ENCODE measurements at places on chromosomes 5 and 9.

GRCh38 chr5:151281001-151281639 is 22.4 kb downstream of the SLC36A3 start:
- no peak for DNase-seq

GRCh38 chr5:68482199-68482598 is 266.6 kb downstream of the PIK3R1 start:
- no peak for DNase-seq

GRCh38 chr5:113070901-113071300 is 94.3 kb downstream of the DCP2 start:
- no peak for DNase-seq

DNA sequence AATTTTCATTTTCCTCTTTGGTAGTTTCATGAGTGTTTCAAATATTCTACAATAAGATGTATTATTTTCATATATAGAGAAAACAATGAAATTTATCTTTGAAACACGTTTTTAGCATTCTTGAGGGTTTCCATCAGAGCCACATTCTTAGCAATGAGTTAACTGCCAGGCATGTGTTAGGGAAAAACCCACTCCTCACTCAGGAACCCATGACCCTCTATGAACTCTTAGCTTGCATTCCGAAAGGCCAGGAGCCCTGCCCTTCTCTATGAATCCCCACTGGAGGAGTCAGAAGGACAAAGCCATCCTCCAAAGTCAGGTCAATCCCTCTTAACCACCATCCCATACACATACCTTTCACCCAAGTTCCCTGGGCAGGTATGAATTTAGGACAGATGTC is 57.5 kb downstream of the ADAMTS12 start:
- no peak for DNase-seq

DNA sequence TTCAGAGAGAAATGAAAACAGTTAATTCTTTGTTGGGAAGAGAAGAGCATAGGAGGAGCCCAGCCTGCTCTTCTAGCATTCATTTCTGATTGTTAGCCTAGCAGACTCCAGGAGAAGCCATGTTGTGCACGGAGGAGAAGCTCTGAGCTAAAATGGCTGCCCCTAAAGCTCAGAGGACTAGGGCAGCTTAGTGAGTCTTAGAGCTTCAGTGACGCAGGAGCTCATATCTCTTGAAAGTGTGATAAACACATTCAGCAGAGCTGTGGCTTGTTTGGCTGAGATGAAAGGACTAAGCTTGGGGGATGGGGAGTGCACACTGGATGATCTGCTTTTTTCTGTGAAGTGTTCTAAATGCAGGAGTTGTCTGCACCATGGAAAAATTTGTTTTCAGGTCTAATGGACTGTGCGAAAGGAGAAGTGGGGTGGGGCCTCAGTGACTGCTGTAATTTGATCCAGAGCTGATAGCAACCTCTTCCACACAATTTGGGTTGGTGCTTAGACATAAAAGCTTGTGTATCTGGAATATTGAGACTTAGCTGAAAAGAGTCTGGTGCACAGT is 58.5 kb downstream of the ZNF462 start:
- peak; percentile 33 for DNase-seq

GRCh38 chr5:53557386-53557785 is 3.1 kb upstream of the NDUFS4 start:
- no peak for DNase-seq

GRCh38 chr5:127094161-127094814 is 21.0 kb upstream of the C5orf63 start:
- DNase-seq = no peak

DNA sequence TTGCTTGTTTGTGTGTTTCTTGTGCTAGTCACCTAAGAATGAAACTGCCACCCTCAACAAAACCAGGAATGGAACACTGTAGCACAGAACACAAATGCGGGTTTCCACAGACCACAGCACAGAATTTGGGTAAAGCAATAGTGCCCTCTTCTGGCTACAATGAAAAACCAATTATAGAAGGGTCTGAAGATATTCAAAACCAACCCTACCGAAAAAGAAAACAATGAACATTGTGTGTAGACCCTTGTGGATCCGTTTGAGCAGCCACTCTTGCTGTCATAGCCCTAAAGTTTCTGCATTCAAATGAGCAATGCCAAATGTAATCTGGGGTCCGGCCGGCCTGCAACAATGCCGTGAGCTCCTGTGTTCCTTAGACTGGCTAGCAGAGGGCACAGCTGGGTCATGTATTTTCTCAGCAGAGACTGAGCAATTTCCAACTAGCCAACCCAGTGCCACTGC is 8.3 kb upstream of the ENC1 start:
- no peak for DNase-seq

DNA sequence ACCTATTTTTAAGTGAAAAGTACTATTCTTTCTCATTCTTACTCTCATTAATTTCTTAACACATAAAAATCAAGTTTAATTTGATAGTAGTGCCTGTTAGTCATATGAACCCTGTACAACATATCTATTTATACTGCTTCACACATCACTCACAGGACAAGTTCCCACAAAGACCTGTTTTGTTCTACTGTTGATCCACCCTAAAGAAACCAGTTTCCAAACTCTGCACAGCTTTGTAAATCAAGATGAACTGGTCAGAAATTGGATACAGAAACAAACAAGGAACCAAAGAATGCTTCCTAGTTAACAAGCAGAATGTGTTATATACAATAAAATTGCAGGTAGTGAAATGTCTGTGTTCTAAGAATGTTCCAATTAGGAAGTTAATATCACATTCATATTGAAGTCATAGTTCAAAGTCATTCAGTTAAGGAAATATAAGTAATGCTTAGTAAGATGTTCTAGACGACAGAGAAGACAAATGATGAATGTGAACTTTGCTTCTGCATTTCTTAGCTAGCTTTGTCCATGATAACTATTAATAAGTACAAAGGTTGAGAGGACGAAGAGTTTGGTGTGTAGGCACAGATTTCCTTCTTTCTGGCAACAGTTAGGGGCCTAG is 33.4 kb downstream of the C9orf85 start:
- DNase-seq = no peak

DNA sequence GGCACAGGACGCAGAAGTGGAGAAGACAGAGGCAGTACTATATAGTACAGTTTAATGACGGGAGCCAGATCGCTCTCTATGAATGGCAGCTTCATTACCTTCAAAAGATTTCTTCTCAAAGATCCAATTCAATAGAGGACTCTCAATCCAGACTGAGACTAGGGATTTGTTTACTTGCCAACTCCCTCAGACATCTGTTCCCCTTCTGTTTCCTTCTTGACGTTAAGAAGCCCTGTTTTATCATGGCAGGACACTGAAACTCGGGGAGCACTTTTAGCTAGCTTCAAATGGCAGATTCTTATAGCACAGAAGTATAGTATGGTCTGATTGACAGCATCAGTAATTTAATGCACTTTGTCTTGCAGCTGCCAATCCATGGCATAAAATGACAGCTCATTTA is 747.3 kb upstream of the C9orf72 start:
- DNase-seq = no peak

- DNase-seq = no peak
These were observed 37.8 kb downstream of the WDR36 start for GRCh38 chr5:111129938-111130337.

- DNase-seq = no peak
These were observed 187.3 kb downstream of the FBN2 start for GRCh38 chr5:128350705-128351104.

- DNase-seq = peak; percentile 89
These were observed 114.9 kb upstream of the TRIM32 start for GRCh38 chr9:116572095-116572748.

DNA sequence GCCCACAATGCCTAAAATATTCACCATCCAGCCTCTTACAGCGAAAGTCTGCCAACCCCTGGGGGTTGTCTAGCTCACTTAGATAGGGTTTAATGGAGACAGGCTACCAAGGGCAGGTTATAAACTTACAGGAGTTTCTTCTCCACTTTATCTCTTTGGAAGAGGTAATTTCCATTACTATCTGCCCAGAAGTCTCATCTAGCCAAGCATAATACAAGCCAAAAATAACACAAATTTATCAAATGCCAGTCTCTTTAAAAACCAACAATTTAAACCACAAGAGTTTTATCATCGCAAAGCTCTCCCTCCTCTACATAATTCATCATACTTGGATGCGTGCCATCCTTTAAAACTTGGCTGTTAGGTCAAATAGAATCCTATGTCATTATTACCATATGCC is 6.2 kb downstream of the RBM22 start:
- DNase-seq = no peak

GRCh38 chr5:38387161-38387560 is 128.8 kb downstream of the EGFLAM start:
- no peak for DNase-seq

GRCh38 chr5:116237917-116238500 is 153.2 kb downstream of the COMMD10 start:
- DNase-seq = no peak

GRCh38 chr9:135857371-135857786 is 50.0 kb downstream of the CAMSAP1 start:
- DNase-seq = no peak

DNA sequence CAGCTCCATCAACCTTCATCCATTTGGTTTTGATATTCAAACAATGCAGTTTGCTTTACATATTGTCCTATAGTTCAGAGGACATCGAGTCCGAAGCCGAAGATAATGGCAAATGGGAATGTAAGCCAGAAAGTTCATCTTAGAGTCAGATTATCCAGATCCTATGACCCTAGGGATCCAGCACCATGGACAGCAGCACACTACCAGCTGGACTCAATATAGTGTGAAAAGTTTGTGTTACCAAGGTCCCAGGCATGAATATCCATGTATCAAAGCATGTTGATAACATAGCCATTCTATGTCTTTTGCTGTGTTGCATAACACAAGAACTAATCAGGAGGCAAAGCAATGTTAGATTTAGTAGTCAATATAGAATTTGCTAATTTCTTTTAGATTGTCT is 46.3 kb downstream of the FSTL4 start:
- no peak for DNase-seq

GRCh38 chr5:129903466-129904101 is 681 bp upstream of the CHSY3 start:
- DNase-seq = no peak

DNA sequence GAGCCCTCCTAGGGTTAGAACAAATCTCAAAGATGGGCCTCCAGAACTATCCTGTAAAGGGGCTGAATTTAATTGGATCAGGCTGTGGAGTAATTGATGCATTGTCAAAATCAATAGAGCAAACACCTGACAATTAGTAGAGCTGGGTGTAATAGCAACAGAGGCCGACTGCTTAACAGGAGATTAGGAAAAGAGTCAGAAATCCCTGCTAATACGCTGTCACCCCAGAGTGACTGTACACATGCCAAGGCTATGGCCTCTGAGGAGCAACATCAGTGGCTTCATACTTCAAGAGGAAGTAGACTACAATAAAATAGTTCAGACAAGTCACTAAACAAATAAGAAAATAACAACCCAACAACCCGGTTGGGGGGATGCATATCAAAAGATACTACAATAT is 18.7 kb upstream of the GRPEL2 start:
- no peak for DNase-seq
